Kidney (tissue), 22 donors: ENCODE measurements at places on chromosomes 7 and 10. TPM values are rescaled to one million over a fixed set of nuclear protein-coding genes. Genes with fewer than 3 reads are reported as not detected.

The CCDC136 gene
- total RNA-seq, result 4.2 TPM

GRCh38 chr7:42311195-42311594 is 74.2 kb upstream of the GLI3 start:
- no peak for DNase-seq

DNA sequence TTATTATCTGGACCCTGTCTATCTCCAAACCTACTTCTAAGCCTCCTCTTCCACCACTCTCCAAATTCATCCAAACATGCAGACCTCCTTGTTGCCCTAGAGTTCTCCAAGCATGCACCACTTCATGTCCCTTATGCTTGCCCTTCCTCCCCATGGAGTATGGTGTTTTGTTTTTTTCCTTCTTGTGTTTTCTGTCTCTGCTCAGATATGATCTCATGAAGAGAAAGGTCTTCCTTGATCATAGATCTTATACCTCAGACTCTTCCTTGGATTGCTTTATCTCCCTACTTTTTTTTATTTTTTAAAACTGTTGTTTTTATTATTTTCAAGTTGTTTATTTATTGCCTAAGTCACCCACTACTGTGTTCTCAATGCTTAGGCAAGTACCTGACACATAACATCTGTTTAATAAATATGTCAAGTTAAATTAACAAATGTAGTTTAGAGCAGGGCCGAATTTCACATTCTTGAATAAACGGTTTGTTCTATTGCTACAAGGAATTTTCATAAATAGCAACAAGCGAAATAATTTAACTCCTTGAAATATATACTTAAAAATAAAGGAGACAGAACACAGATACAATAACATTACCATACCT is 84.5 kb downstream of the HGF start:
- peak; percentile 41 for DNase-seq

DNA sequence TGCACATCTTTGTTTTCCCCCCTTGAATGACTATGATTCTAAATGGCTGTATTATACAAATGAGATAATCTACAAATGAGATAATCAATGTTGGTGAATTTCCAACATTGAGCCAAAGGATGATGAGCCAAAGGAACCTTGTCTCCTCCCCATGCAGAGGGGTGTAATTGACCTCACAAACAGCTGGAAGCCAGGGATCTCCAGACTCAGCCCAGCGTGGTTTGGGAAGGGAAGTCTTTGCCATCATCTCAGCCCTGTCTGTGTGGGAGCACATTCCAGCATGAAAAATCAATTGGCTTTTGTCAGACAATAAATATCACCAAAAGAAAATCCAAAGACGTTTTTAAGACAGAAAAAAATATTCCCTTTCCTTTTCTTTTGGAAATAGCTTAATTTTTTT is 271.5 kb upstream of the AOAH start:
- DNase-seq, result no peak

DNA sequence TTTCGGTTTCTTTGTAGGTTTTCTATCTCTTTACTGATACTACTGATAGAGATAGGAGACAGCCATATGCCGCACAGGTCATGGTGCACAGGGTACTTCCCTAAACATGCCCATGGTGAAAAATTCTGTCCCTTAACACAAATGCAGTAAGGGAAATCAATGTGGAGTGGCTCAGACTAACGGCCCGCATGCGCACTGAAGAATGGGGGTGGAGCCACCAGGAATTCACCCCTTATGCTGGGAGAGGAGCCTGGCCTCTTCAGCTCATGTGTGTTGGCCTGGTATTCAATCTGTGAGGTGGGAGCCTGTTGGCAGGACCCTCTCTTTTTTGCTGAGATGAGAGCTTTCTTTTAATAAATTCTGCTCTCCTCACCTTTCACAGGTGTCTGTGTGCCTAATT is 8.4 kb upstream of the URGCP start:
- DNase-seq, result no peak

GRCh38 chr7:148700661-148701064 is 2.0 kb downstream of the CUL1 start:
- peak; percentile 53 for DNase-seq

GRCh38 chr10:52215745-52216361 is 98.2 kb upstream of the DKK1 start:
- DNase-seq, result peak; percentile 86

DNA sequence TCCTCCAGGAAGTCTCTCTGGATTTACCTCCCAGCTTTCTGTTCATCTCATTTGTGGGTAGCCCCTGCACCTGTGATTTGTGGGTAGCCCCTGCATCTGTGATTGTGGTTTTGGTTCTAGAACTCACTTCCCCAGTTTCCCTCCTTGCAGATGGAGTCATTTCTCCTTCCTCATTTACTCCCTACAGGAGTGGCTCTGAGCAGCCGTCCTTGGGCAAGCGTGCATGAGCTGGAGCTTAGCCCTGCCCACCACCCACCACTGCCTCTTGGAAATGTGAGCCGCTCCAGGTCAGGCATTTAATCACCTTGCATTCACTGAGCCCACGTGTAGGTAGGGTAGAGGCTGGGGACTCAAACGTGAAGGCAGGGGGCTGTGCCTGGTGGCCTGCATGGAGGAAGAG is 8.2 kb downstream of the COL26A1 start:
- no peak for DNase-seq

The RTKN2 gene
- 1.6 TPM for total RNA-seq

GRCh38 chr7:82210416-82211184 is 233.0 kb downstream of the CACNA2D1 start:
- DNase-seq, result no peak

DNA sequence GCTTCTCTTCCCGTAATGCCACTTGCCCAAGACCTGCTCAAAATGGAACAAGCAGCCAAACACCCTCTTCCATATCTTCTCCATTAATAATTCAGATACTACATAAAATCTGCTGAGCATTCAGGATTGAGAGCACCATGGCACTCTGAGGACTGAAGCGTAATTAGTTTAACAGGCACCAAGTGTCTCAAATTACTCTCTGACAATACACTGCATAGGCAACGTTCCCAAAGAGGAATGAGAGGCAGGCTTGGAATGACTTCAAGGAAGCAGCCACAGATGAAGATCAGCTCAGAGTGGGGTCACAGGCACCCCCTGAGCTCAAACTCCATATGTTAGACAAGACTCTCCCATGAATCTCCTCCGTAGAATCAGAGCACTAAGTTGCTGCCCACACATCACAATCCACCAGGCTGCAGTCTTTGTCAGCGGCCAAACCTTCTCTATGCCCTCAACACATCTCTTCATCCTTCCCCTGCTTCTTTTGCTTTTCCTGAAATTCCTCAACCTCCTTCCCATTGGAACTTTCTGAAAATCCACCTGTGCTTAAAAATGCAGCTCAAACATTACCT is 4.7 kb upstream of the ABLIM1 start:
- peak; percentile 63 for DNase-seq

- peak; percentile 59 for DNase-seq
Observed at GRCh38 chr10:121509112-121509511, 89.1 kb downstream of the FGFR2 start.
